Dorsolateral prefrontal cortex (tissue), 122 donors: ENCODE measurements at places on chromosomes 3 and 15.

DNA sequence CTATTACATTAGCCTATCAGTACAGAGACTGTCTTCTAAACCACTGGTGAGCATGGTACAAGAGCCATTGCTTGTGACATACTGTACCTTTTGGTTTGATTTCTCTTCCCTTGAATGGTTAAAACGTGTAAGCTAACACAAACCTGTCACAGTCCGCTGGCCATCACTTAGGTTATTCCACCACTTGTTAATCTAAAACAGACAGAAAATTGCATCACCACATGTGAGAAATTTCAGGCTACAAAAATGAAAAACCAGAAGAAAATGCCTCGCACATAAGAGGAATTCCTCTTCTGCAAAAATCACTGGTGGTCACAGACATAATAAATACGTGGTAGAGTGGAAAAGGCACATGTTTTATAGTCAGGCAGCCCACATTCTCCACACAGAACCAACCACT lies 22.1 kb downstream of the PARL start:
- no peak for DNase-seq

- DNase-seq: no peak
Observed at GRCh38 chr3:119790369-119790768, 8.5 kb downstream of the NR1I2 start.

GRCh38 chr15:75712668-75713337 lies at the start of gene CSPG4:
CSPG4 (minus strand) TSS chr15:75712848; CDS start chr15:75712755, 93 bp downstream.
- no peak for DNase-seq

- no peak for DNase-seq
Observed at GRCh38 chr3:136644212-136644611, 108.0 kb downstream of the STAG1 start.

GRCh38 chr3:189464799-189465198 lies 166.4 kb upstream of the TP63 start:
- DNase-seq: no peak

DNA sequence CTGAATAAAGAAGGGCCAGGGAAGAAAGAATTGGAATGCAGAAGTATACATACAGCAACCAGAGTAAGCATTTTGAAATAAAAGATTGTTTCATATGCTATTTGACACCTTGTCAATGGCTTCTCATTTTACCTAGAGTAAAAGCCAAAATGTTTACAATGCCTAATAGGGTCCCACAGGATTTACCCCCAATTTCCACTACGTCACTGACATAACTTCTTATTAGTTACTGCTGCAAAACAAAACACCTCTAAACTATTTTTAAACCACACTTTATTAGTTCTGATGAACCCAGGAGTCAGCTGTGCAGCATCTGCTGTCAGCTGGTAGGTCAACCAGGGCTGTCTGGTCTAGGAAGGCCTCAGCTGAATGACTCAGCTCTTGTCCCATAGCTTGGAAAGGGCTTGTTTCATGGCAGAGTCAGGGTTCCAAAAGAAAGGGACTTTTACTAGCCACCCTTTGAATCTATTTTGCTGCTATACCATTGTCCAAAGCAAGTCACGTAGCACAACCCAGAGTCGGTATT lies 945.1 kb downstream of the EPHA3 start:
- DNase-seq: no peak

GRCh38 chr3:11379238-11379823 lies 107.1 kb downstream of the ATG7 start:
- no peak for DNase-seq

- DNase-seq: no peak
Observed at GRCh38 chr15:63826528-63826927, 7.2 kb downstream of the HERC1 start.

DNA sequence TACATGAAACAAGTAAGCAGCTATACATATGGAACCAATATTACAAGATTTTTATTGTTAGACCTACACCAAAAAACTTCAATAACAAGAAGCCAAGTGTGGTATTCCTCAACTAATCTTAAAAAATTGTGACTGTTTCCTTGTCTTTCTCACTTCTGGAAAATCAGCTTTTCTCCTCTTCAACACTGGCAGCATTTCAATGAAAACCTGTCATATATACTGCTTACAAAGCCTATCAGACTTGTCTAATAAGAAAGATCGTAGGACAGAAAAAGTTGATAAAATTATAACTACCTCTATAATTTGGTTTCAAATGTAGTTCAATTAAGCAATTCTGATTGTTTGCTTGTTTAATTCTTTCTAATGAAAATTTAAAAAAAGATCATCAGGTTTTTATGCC lies 55.1 kb downstream of the CBLB start:
- no peak for DNase-seq

- DNase-seq: no peak
Observed at GRCh38 chr15:70722266-70723121, 40.9 kb downstream of the UACA start.

GRCh38 chr3:39849992-39850715 lies 40.7 kb downstream of the MYRIP start:
- no peak for DNase-seq

- no peak for DNase-seq
Observed at GRCh38 chr3:14563946-14564539, 23.9 kb upstream of the GRIP2 start.

GRCh38 chr3:30495172-30496065 lies 111.0 kb upstream of the TGFBR2 start:
- DNase-seq: no peak

GRCh38 chr15:85961821-85962220 lies 117.8 kb upstream of the AGBL1 start:
- DNase-seq: no peak
